ENCODE measurements at places on chromosomes 4 and X.

- no peak for DNase-seq
Measured at GRCh38 chr4:15894921-15895916, 43.3 kb downstream of the FGFBP1 start.

GRCh38 chr4:61517144-61517543 lies 317.0 kb downstream of the ADGRL3 start:
- DNase-seq: no peak

DNA sequence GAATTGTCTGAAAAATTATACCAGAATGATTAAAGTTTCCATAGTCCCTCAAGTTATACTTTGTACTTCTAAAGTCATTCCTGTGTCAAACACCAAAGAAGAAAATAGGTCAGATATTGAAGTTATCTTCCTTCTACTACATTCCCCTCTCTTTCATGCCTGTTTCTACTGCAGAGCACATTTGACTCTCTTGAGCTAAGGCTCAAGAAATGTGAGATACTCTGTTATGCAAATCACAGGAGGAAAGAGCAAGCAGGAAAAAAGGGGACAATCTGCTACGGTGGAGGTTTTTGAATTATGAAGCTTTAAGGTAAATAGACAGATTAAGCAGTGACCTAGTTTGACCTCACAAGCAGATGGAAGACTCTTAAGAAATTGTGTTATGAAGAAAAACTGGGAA lies 198.9 kb upstream of the LDB2 start:
- no peak for DNase-seq

DNA sequence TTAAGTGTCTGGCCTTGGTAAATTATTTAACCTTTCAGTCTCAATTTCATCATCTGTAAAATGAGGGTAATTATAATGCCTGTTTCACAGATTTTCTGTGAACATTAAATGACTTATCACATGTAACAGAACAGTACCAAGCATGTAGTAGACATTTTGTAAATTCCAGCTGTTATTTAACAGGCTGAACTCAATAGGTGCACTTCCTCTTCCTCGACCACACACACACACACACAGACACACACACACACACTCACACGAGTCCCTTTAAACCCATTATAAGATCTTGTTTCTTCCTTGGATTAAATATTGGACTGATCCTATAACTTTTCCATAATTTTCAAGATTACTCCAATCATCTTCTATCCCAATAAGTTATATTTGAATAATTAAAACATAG lies 53.4 kb upstream of the COL25A1 start:
- DNase-seq: no peak

DNA sequence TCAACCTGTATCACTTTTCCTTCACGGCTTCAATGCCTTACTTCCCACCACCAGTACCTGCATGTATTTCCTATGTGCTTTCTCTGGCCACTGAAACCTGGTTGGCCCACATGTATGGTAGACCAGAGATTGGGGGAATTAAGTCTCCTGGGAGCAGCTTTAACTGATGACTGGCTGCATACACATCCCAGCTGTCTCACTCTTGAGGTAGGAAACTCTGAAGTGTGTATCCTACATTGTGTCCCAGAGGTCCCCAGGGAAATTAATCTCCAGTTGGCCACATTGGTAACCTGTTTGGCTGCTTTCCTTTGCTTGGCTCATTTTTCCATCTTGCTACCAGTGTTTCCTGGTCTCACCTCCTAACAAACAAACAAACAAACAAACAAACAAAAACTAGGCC lies 124.4 kb downstream of the ZNF827 start:
- DNase-seq: no peak

GRCh38 chrX:108304210-108304609 lies 134.0 kb downstream of the COL4A6 start:
- no peak for DNase-seq

- no peak for DNase-seq
Measured at GRCh38 chr4:173243321-173243720, 74.7 kb downstream of the GALNT7 start.

- DNase-seq: no peak
Measured at GRCh38 chr4:61489927-61490326, 289.8 kb downstream of the ADGRL3 start.

- no peak for DNase-seq
Measured at GRCh38 chrX:124194199-124194598, 138.3 kb upstream of the TEX13D start.

DNA sequence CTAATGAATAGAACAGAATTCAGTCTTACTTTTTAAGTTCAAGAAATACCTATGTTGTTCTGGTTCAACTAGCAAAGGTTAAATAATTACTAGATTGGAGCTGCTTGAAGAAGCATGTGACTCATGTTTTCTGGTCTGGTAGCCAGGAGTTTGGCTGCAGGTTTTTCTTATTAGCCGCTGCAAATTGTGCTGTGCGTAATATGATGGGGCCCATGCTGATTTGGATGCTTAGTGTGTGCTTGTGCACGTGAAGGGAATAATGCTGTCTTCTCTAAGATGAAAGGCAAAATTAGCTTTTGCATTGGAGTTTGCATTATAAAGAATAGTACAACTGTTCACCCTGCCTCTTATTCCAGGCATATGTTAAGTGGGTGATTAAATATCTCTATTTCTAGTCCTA lies 219.6 kb downstream of the SNCA start:
- no peak for DNase-seq

DNA sequence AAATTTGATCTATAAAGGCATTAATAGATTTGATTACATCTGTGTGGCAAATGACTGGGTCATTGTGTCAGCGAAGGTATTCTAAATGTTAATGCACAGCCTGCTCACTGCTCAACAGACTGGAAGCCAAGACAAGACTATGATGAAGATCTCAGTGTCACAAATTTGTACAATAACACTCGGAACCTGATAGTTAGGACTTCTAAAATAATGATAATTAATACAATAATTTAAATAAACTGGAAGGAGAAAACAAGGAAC lies 217.4 kb downstream of the CENPC start:
- DNase-seq: no peak

GRCh38 chr4:90274175-90274574 lies 147.0 kb downstream of the CCSER1 start:
- no peak for DNase-seq

- DNase-seq: no peak
Measured at GRCh38 chr4:99185581-99185980, 33.5 kb downstream of the ADH6 start.

- no peak for DNase-seq
Measured at GRCh38 chr4:54976031-54976430, 149.4 kb downstream of the KDR start.

DNA sequence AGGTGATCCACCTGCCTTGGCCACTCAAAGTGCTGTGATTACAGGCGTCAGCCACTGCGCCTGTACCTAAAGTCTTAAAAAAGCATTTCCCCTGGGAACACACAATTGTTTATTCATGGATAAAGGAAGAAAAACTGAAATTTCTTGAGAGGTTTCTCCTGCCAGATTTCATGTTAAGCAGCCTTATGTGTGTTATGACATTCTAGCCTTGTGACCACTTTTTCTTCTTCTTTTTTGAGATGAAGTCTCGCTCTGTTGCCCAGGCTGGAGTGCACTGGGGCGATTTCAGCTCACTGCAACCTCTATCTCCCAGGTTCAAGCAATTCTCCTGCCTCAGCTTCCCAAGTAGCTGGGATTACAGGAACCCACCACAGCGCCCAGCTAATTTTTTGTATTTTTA lies 57.8 kb upstream of the PLAC8 start:
- no peak for DNase-seq

GRCh38 chr4:25437926-25438325 lies 60.9 kb downstream of the ANAPC4 start:
- DNase-seq: no peak

- no peak for DNase-seq
Measured at GRCh38 chrX:38651625-38652601, 90.6 kb downstream of the TSPAN7 start.

DNA sequence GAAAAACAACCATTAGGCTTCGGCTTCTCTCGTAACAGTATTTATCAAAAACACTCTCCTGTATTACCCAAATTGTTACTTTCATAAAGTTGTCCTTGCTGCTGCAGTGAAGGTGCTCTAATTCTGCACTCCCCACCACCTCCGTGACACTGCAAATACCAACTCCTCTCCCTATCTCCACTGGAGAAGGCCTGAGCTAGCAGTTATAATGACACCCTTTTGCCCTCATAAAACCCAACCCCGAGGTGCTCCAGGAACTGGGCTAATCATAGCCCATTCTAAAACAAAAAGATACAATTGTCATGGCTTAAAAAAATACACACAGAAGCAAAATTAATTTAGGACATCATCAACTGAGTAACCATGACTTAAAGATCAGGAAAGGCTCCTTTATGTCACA lies 59.2 kb downstream of the MAP7D2 start:
- DNase-seq: no peak

DNA sequence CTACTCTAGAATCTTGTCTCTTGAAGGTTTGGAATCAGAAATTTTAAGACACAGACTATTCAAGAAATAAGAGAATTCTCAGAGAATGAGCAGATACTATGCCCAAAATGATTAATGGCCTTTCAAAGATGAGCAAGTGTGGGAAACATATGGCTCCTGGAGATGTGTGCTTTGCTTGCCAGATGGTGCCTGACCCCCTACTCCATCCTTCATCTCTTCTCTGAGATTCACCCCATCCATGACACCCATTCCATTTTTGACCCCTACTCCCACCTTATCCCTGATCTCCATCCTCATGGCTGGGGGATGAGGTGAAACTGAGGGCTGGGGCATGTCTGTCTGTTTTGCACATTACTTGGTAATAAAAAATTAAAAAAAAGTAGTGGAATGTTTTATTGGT lies 75.5 kb downstream of the GPC3 start:
- no peak for DNase-seq

- no peak for DNase-seq
Measured at GRCh38 chr4:54041100-54041499, 23.3 kb downstream of the CHIC2 start.

DNA sequence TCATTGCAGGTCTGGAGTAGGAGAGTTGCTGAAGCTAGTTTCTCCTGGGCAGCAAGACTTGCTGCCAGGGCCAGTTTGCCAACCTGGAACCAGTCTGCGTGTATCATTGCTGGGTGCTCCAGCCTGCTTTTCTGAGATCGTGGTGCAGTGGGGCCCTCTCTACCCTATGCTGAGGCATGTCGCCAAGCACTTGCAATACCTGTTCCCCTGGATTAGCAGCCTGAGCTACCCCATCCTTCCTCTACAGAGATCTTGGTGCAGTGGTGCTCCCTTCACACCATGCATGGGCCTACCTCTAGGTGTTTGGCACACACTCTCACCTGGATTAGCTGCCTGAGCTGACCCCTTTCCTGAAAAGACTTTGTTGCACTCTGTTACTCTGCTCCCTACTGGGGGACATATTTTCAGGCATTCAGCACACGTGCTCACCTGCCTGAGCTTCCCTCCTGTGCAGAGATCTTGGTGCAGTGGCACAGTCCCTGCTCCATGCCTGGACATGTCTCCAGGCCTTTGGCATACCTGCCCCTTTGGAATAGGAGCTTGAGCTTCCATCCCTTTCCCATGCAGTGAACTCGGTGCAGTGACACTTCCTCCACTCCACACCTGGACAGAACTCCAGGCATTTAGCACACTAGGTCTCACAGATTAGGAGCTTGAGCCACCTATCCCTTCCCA lies 133.7 kb upstream of the CXCL13 start:
- DNase-seq: no peak

DNA sequence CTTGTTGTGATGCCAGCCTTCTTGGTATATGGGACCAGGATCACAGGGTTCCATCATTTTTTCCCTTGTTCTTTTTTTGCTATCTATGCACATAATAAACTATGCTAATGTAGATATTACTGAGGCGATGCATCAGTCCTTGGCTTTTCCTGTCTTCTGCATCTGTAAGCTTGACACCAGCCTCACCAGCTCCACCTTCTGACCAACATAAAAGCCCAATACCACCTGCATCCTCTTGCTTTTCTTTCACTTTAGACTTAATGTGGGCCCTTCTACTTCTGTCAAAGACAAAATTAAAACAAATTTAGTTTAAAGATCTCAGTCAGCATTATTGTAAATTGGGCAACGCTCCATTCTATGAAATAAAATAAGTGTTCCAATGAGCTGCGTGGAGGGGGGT lies 1718.8 kb upstream of the PCDH10 start:
- DNase-seq: no peak

DNA sequence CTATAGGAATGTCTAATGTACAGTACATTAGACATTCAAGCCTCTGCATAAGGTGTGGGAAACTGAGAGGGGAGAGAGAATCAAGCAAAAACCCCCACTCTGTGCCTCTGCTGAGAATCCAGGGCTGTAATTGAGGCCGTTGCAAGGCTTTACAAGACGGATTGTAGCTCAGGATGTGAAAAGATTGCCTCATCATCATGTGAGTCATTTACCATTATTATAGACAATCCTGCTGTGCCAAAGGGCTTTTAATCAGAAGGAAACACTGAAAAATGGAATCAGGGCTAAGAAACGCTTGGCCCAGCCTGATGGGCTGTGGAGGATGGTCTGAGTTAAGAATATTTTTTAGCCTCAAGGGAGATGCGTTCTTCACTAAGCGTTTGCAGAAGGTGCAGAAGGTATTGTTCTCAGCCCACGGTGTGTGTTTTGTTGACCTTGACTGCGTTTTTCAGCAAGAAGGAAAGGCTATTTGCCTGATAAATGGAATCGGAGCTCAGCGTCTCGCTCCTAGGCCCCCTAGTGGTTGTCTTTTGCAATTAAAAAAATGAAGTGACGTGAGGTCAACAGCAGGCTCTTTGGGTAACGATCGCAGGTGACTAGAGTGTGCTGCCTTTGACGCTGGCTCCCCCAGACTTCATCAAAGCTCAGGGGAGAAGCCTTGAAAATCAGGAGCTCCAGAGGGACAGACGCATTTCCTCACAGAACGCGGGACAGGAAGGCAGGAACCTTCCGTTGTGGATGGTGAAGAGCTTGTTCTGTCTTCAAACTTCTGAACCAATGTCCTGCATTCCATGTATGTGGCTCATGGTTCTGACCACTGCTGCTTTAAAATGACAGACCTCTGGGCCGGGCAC lies 18.1 kb upstream of the CHRNA9 start:
- DNase-seq: peak; percentile 73

Data from central memory CD4-positive, alpha-beta T cell (primary cell).